Skeletal muscle cell (primary cell): ENCODE measurements at places on chromosomes 2 and 18.

DNA sequence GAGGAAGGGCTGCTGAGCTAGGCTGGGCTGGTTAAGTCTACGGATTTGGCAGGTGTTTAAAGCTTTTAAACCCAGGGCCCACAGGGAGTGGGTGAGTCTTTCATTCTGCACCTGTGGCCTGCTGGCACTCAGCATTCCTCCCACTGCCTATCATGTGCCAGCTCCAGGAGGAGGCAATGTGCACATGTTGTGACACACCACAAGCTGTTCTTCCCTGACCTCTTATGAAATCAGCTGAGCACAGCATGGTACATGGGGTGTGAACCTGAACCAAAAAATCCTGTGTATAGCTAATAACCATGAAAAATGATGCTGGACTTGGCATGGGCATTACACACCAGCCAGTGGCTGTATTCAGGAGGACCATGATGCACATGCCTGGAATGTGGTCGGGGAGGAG is 297.9 kb upstream of the MMADHC start:
- DNase-seq = peak; percentile 18

DNA sequence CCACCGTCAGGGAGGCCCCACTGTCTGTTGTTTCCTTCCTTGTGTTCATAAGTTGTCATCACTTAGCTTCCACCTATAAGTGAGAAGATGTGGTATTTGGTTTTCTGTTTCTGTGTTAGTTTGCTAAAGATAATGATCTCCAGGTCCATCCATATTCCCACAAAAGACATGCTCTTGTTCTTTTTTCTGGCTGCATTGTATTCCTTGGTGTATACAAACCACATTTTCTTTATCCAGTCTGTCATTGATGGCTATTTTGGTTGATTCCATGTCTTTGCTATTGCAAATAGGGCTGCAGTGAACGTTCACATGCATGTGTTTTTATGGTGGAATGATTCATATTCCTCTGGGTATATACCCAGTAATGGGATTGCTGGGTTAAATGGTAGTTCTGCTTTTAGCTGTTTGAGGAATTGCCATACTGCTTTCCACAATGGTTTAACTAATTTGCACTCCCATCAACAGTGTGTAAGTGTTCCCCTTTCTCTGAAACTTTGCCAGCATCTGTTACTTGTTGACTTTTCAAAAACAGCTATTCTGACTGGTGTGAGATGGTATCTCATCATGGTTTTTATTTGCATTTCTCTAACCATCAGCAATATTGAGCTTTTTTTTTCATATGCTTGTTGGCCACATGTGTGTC is 156.6 kb upstream of the NOSTRIN start:
- DNase-seq = no peak

GRCh38 chr18:49747876-49748275 is 65.5 kb downstream of the ACAA2 start:
- DNase-seq = no peak

- DNase-seq = no peak
These were observed 3.0 kb downstream of the RFTN2 start for GRCh38 chr2:197672371-197672893.

GRCh38 chr2:15653806-15654726 is 62.4 kb downstream of the DDX1 start:
- no peak for DNase-seq

- no peak for DNase-seq
These were observed 437.2 kb upstream of the HS6ST1 start for GRCh38 chr2:128755695-128756364.

GRCh38 chr18:27793013-27793785 is 383.7 kb downstream of the CDH2 start:
- DNase-seq = no peak

GRCh38 chr2:43461453-43462073 is 134.3 kb downstream of the THADA start:
- no peak for DNase-seq

DNA sequence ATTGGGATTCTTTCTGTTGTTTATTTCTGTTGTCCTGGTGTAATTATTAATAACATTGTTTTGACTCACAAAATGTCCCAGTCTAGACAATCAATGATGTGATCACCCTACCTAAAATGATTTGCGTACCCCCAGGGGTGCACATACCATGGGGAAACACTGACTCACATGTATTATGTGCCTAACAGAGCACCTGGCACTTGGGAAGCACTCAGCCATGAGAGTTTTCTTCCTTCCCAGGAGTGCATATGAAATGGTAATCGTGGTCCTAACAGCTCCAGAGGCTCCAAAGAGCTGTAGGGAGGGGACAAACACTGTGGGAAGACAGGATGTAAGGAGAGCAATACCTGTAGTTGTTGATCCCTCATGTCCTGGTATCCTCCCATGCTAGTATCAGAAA is 187.8 kb upstream of the ERBB4 start:
- DNase-seq = no peak

DNA sequence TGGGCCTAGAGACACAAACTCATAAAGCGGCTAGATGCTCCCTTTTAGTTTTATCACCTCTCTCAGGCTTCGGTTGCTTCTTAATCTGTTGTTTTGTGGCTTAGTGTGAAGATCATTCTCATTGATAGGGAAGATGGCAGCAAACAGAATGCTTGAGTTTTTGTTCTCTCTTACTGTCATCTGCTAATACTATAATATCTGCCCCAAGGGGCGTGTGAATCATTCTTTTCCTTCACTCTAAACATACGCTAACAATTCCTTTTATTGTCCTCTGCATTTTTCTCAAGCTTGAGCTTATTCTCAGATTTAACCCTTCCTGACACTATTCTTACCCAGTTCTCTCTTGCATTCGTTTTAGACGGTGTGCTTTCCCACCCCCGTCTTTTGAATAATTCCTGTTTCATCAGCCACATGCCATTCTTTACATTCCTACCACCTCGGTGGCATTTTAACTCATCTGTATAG is 323.9 kb upstream of the NRP2 start:
- no peak for DNase-seq

DNA sequence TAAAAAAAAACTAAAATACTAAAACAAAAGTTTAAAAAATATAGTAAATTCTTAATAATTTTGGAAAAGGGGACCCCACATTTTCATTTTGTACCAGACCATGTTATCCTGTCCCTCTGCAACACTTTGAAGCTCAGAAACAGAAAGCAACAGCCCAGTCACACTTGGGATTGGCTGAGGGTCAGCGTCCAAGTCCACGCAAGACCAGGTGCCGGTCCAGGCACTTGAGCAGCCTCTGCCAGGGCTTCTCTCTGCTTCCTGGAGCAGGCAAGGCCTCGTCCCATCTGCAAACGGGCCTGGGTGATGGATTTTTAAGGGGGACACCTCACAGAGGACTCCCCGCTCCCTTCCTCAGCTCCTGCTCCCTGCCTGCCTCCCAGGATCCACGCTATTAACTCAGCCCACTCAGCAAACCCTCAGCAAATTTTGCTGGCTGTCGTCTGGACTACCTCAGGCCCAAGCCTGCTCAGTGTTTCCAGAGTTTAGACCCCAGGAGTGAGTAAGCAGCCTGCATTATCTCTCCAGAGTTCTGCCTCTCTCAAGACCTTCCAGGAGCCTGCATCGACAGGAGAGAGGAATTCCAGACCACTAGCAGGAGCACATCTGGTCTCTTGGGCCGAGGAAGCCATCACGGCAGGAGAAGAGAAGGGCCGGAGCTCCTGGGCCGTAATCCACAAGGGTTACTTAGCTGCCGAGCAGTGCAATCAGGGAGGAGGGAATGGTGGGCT is 88.7 kb upstream of the STPG4 start:
- DNase-seq = no peak

GRCh38 chr2:72917138-72917876 is at the start of gene EMX1:
EMX1 (plus strand) TSS chr2:72917519; CDS start chr2:72917853, 334 bp downstream.
- no peak for DNase-seq

DNA sequence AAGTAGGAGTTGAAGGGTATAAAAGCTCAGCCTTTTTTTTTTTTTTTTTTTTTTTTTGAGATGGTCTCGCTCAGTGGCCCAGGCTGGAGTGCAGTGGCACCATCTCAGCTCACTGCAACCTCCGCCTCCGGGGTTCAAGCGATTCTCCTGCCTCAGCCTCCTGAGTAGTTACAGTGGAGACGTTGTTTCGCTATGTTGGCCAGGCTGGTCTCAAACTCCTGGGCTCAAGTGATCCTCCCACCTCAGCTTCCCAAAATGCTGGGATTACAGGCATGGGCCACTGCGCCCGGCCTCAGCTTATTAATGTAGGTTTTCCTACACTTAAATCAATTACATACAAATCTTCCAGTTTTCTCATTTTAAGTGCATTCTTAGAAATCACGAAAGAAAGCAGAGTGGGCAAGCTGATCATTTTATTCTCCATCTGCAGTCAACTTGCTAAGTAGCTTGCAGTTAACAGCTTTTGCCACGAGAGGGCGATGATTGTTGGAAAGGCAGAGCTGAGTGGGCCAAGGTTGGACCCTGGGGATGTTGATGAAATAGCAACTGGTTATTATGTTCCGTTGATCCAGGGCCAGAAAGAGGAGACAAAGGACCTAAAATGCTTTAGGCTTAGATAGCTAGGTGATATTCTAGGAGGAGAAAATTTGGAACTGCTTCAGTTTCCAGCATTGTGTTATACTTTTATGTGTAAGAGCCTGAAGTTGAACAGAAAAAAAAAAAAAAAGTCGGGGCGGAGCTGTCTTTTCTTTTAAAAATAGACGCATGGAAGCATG is 234.4 kb upstream of the EPAS1 start:
- peak; percentile 64 for DNase-seq

DNA sequence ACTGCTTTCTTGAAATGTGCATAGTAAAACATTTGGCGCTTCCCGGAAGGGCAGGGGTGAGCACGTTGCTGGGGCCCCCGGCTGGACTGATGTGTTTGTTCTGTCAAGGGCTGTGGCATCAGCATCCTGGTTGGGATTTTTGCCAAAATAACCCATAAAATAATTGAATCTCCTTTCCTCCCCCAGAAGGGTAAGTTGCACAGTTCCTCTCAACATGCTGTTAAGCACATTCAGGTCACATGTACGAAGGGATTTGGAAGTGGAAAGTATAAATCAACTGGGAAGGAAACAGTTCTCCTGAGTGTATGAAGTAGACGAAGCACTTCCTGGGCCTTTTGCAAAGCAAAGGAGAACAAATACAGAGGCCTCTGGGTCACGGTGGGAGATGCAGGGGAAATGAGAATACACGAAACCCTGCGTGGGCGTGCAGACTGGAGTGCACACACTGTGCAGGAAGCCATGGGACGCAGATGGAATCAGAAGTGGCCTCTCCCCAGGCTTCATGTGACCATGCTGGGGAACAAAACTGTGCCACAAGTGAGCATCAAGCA is 183.9 kb downstream of the LPIN1 start:
- DNase-seq = no peak

DNA sequence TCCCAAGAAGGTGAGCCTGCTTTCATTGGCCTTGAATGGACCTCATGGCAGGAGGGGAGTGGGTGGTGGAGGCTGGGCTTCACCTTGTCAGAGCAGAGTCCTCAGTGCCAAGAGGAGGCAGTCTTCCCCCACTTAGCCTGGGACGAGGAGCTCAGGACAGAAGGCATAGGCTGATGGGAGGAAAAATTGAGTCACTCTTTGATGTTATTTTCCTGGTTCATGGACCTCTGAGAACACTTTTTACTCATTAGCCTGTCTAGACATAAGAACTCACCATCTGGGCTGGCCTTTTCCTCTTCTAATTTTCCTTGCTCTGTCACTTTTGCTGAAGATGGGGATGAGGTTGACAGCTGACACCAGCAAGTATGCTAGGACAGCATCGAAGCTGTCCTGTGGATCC is 225.7 kb upstream of the TNP1 start:
- no peak for DNase-seq

DNA sequence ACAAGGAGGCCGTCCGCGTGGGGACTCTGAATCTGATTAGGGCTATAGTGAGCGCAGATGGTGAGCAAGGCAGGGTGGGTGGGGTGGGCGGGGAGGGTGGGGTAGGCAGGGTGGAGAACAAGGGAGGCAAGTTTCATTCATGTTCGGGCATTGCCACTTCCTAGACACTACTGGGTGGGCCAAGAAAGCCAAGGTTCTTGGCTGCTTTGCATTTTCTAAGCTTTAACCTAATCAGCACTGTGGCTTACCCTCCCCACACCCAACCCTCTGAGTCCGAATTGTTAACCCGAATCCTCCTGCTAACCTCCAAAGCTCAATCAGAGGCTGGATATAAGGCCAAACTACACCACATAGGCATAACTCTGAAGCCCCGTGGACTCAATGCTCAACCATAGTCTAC is 18.1 kb downstream of the MROH2A start:
- no peak for DNase-seq

DNA sequence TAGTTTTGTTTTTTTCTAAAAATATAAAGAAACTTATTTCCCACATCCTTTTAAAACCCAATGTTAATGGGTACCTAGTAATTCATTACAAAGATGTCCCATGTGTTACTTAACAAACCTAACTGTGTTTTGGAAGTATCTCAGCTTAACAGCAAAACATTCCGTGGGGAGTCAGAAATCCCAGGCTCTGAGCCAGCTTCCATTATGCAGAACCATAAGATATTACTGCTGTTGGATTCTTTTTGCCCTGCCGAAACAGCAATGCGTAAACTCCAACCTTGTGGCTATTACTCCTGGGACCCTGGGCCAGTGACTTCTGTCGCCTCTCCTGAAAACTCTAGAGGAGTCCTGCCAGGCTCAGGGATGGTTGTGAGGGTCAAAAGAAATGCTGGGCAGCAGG is 174.1 kb downstream of the UXS1 start:
- DNase-seq = no peak

DNA sequence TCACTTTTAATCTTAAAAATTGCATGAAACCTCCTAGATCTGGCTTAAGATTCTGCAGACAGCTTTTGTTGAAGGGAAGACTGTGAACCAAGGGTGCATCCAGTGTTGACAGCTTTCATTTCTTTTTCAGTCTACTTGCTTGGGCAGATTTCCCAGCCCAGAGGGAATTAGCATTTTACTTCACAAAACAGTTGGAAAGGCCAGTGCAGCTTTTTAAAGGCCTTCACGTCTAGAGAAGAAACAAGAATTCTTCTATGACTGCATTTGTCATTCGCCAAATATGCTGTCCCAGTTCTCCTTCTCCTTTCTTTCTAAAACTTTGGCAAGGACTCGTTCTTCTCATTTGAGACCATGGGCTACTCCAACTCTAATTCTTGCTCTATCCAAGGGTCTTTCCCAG is 17.4 kb downstream of the NTSR2 start:
- DNase-seq = no peak

GRCh38 chr2:28565720-28566295 is 69.9 kb downstream of the PLB1 start:
- DNase-seq = no peak

DNA sequence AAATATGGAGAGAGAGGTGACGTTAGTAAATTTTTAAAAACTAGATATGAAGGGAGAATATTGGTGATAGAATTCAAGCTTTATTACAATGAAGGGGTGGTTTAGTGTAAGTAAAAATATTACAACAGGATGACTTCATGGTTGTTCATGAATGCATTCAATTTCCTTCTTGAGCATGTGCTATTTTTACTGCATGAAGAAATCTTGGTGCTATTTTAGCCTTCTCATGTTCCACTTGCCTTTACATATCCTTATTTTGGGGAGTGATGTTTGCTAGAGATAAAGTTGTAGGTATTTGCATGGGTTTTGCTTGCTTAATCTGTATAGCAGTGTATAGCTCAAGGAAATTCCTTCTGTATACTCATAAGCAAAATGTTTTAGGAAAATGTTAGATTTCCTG is 195.0 kb upstream of the MMADHC start:
- no peak for DNase-seq

GRCh38 chr2:10330700-10331026 is 28.0 kb downstream of the HPCAL1 start:
- no peak for DNase-seq
